ENCODE measurements at places on chromosomes 4 and X.
A peak's percentile ranks its signal among the peaks of the same experiment; 100 is the strongest.

GRCh38 chr4:35562861-35563260, 681.5 kb downstream of the ARAP2 start:
- DNase-seq: no peak

GRCh38 chr4:108492816-108493595, 127.4 kb upstream of the RPL34 start:
- peak; percentile 27 for DNase-seq

DNA sequence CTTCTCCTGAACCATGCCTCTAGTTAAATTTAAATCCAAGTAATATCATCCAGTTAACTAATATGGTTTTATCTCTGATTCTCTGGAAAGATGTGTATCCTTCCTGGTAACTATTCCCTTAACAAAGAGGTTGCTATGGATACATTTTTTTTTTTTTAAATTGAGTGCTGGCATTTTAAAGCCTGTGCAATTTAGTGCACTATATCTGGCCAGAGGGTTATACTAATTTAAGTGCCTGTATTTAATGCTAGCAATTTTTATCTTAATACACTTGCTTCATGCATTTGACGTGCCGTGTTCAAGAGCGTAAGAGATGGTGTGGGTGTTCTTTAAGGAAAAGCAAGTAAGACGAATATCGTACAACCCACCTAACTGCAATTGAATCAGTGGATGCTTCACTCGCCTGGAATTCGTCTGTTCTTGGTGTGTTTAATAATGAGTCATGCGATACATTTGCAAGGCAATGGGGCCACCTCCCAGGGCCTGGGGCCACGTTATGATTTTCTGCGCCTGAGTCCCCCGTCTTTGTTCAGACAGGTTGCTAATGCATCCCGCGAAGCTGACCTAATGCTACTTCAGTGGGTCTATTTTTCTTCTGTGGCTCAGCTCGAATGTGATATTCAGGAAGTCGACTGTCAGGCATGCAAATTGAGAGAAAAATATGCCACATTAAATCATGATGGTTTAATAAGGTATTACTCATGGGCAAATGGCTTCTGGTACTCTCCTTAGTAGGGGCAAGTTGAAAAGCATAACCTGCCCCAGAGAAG, 14.2 kb upstream of the MID1 start:
- DNase-seq: no peak

DNA sequence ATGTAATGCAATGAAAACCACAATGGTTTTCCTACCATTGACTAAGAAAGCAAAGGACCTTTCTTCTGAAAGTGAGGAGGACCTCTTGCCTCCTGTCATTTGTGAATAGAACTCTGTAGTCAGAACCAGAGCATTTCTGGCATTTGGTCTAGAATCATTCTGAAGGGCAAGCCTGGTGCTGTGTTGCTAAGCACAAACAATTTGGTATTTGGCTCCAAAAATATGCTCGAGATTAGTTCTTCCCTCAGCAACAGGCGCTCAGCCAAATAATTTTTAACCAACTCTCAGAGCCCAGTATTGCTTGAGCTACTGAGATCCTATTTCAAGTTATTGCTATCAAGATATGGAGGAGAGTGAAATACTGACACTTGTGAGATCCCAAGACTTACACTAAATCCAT, 71.0 kb downstream of the SNCA start:
- DNase-seq: no peak

DNA sequence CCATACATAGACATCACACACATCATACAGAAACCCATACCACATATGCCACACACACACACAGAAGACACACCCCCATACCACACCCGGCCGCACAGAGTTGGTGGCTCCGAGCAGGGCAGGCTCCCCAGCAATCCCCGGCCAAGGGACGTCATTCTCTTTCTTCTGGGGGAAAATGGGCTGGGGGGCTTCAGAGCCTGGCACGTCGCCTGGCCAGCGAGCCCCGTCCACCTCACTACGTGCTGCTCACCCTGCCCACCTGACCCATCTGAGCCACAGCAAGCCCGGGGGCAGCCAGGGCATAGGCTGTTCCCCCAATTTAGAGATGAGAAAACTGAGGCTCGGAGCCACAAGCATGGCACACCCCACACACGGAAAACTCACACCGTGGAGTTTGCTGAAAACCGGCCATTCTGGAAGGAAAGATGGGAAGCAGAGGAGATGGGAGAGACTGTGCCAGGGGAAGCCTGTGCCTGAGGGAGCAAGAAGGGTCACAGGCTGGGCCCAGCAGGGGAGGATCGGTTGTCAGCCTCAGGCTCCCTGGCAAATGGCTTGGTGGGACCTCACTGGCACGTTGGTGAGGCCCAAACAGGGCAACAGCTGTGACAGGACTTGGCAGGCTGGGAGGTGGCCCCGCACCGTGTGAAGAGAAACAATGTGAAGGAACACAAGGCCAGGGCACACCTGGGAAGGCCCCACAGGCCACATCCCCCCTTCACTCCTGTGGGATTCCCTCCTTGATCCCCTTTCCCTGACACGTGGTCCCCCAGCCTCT, 73.2 kb downstream of the JAKMIP1 start:
- DNase-seq: no peak

DNA sequence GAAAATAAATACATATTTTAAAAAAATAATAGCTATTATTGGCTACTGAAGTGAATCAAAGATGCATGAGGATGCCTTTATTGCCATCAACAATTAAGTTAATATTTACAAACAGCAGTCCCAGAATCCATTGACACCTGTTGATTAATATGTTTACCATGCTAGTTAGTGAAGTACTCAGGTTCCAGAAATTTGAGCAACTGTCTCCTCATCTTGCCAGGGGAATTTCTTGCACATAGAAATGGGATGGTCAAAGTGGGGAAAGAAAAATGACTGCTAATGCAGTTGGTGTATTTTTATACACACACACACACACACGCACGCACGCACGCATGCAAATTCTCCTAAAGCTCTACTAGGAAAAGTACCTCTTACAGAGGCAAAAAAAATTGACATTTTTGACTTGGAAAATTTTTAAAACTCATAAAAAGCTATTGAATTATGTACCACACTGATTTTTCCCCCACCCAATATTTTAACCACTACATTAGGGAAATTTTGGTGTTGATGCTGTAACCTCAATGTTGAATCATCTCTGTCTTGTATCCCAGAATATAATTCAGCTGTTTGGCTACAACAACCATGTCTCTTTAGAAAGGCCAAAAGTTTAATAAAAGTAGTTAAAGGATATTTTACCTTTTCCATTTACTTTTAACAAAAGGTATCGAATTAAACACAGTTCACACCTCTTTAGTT, 105.3 kb upstream of the TMEM150C start:
- no peak for DNase-seq

Data from activated CD4-positive, alpha-beta T cell treated with anti-CD3 and anti-CD28 coated beads, Interleukin-2, amount 10 ng/mL, durations not matched to agents 7 days and 5 days (primary cell).